AG10803 (cell line): ENCODE measurements at places on chromosomes 12 and 14.

DNA sequence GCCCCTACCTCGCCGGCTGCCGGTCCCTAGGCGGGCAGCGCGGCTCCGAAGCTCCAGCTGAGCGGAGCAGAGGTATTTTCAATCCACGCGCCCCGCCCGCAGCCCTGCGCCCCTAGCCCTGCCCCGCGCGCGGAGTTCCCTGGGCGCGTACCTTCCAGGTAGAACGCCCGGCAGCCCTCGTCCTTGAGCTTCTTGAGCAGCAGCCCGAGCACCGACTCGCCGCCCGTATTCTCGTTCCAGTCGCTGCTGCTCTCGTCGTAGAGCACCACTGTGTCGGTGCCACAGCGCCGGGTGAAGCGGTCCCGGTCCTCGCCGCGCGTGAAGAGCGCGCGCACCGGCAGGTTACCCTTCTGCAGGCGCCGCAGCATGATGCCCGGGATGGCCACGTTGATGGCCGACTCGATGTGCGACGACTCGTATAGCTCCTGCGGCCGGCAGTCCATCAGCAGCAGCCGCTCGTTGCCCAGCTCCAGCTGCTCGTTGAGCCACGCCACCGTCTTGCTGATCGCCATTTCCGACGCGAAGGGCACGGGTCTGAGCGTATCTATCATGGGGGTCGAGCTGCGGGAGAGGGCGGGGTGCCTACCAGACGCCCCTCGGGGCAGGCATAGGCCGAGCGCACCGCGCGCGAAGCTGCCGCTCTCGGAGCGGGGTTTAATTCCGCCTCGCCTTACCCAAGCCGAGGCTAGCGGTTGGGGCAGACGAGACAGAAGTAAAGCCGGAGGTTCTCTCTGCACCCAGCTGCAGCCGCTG lies 636 bp downstream of the DUSP6 start:
- peak; percentile 52 for DNase-seq

- no peak for DNase-seq
Measured at GRCh38 chr12:32030676-32031075, 71.5 kb downstream of the RESF1 start.

GRCh38 chr12:47845081-47845480 lies 25.4 kb upstream of the HDAC7 start:
- DNase-seq = no peak

DNA sequence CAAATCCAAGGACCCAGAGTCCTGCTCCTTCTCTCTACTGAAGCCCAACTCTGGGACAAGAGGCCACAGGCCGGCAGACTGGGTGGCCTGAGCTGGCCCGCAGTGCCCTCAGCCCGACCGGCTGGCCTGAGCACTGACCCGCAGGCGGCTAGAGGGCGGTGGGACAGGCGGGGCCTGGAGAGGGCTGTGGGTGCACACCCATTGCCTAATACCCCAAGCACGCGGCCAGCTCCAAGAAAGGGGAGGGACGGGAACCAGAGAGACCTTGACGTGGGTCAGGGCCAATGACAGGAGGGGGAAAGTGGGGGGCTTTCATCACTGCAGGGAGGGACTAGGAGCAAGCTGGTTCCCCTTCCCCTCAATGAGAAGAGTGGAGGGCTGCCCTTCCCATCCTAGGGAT lies 2.0 kb upstream of the WNT10B start:
- no peak for DNase-seq

- no peak for DNase-seq
Measured at GRCh38 chr12:124395284-124395752, 100.4 kb downstream of the RFLNA start.

DNA sequence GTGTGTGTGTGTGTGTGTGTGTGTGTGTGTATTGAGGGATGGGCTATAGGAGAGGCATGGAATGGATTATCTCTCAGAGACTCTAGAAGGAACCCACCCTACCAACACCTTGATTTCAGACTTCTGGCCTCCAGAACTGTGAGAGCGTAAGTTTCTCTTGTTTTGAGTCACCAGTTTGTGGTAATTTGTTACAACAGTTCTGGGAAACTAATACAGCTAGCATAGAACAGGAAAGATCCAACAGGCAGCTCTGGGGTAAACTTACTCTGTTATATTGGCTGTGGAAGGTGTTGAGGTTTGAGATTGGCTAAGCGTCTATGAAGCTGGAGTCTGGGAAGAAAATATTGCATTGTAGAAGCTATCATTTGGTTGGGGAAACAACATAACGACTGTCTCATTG lies 334.3 kb downstream of the AACS start:
- no peak for DNase-seq

DNA sequence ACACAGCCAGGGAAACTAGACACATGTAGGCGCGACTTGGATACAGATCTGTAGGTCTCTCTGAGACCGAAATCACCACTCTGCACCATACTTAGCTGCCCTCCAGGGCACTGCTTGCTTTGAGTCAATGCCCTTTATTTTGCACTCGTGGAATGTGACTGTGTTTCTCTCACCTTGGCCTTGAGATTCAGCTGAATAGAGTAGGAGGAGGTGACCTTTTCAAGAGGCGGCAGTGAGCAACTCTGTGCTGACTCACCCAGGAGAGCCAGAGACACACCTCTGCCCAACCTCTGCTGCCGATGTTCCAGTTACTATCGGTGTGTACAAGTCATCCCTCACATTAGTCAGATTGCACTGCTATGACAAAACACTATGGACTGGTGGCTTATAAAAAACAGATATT lies 583.4 kb downstream of the VRK1 start:
- no peak for DNase-seq

DNA sequence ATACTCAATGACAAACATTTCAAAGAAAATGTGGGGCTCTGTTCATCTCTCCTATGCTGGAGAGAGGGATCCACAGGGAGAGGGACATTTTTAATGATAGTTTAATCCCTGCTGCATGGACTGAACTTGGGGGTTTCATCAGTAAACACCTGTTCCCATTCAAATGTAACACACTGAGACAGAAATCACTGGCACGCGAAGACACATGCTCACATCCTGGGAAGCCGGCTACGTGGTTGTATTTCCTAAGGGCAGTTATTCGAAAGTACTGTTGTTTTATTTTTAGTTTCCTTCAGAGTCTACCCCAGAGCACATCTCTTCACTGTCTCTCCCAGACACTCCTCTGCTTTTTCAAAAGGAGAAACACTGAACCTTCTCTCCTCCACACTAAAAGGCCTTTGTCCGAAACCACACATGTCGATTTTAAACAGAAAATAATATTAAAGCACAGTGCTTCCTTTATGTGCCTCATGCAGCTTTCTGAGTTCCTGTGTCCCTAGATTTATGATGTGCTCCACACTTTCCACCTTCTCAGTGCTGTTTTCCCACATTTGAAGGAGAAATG lies 52.8 kb downstream of the PTHLH start:
- DNase-seq = no peak

- no peak for DNase-seq
Measured at GRCh38 chr14:50676814-50677516, 8.9 kb upstream of the SAV1 start.

- DNase-seq = no peak
Measured at GRCh38 chr12:71935594-71935993, 3.1 kb upstream of the TPH2 start.

- no peak for DNase-seq
Measured at GRCh38 chr12:116027551-116027821, 250.0 kb downstream of the MED13L start.

GRCh38 chr12:128312661-128313060 lies 45.7 kb downstream of the TMEM132C start:
- DNase-seq = no peak

DNA sequence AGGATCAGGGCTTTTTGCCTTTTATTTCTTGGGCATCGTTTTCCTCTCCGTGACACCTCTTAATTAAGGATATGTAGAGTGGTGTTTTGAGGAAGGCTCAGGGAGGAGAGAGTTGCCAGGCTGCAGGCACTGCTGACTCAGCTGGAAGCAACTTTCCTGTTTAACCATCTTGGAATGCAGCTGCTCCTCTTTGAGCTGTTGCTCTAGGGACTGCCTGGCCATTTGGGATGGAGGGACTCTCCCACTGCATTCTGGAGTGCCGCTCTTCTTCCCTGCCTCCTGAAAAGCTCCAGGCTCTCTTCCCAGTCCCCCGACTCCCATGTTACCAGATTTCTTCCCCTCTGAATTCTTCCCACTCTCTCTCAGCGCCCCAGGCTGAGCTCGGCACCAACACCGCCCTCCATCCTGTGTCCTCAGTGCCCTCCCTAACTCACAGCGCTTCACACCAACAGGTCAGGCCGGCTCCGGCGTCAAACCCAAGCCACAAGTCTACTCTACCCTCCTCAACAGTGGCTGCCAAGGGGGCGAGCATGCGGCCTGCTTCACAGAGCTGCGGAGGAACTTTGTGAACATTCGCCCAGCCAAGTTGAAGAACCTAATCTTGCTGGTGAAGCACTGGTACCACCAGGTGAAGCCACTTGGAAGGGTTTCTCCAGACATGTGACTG lies 5.9 kb downstream of the OAS3 start:
- no peak for DNase-seq

DNA sequence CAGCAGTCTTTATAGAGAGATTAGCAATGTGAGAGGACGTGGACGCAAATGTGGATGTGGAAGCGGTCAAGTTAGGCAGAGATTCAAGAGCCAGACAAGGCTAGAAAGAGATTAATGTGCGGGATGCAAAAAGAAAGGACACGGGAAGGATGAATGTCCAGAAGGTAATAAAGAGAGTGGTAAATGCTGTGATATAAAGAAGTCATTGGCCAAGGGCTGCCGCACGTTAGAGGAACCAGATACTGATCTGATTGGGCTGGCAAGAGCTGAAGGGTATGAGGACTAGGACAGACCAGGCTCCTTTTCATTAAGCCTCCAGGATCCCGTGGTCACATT lies 59.5 kb downstream of the DHRS2 start:
- DNase-seq = peak; percentile 12

GRCh38 chr14:37428954-37429353 lies 166.1 kb downstream of the FOXA1 start:
- DNase-seq = no peak

GRCh38 chr12:80411787-80412186 lies 32.2 kb upstream of the PTPRQ start:
- DNase-seq = no peak

GRCh38 chr14:53634793-53635192 lies 321.8 kb downstream of the BMP4 start:
- no peak for DNase-seq

DNA sequence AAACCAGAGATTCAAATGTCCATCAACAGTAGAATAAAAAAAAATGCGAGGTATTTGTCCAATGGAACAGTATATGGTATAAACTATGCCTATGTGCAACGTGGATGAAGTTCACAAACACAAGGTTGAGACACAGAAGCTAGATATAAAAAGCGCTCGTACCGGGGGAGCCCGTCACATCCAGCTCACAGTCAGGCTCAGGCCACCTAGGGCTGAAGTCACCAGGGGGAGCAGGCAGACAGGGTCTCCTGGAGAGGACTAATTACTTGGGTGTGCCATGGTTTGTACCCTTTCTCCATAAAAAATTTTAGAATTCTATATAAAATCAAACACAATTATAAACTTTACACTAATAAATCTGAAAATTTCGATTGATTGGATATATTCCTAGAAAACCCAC lies 13.6 kb downstream of the AHNAK2 start:
- DNase-seq = no peak

GRCh38 chr14:100176811-100177327 lies 17.4 kb upstream of the DEGS2 start:
- DNase-seq = no peak

GRCh38 chr12:1760566-1761382 lies 59.6 kb upstream of the LRTM2 start:
- DNase-seq = peak; percentile 53

- no peak for DNase-seq
Measured at GRCh38 chr14:102275866-102276265, 29.1 kb downstream of the MOK start.

- DNase-seq = peak; percentile 7
Measured at GRCh38 chr14:85342858-85343607, 186.9 kb upstream of the FLRT2 start.

DNA sequence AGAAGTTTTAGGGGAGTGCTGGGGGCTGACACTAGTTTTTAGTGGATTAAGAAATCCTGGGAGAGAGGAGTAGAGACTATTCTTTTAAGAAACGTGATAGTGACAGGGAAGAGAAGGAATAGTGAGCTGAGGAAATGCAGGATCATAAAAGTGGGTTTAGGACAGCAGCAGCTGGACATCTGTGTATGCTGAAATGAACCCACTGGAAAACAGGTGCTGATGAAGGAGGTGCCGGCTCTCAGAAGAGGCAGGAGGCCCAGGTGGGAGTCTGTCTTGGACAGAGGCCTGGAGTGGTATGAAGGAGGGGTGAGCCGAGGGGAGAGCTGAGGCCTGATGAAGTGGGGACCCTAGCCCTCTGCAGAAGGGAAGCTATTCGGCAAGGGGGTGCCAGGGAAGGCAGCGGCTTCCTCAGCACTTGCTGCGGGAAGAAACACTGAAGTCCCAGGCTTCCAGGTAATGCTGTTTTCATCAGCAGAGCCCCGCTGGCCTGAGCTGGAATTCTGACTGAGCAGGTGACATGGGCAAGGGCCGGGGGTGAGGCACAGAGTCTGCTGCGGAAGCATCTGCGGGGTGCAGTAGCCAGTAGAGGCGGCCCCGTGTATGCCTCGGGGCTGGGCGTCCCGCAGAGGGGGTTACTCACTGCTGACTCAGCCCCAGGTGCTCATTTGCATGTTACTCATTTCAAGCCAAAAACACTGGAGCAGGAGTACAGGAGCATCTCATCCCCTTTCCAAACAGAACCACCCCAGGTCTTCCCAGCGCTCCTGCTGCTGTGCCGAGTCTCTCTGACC lies 89.7 kb downstream of the TMCC3 start:
- no peak for DNase-seq

DNA sequence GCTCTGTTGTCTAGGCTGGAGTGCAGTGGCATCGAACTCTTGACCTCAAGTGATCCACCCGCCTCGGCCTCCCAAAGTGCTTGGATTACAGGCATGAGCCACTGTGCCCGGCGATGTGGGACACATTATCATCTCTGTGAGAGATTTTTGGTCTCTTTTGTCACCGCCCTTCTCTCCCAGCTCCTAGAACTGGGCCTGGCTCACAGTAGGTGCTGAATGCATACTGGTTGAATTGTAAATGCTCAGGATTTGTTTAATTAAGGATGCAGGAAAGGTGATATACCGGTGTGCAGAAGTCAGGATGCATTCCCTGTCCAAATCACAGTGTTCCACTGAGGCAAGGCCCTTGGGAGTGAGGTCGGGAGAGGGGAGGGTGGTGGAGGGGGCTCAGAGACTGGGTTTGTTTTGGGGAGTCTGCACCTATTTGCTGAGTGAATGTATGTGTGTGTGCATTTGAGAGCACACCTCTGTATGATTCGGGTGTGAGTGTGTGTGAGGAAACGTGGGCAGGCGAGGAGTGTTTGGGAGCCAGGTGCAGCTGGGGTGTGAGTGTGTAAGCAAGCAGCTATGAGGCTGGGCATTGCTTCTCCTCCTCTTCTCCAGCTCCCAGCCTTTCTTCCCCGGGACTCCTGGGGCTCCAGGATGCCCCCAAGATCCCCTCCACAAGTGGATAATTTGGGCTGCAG lies 1.0 kb upstream of the KRT18 start:
- DNase-seq = no peak

GRCh38 chr12:94265966-94266745 lies 117.8 kb downstream of the PLXNC1 start:
- DNase-seq = peak; percentile 79

DNA sequence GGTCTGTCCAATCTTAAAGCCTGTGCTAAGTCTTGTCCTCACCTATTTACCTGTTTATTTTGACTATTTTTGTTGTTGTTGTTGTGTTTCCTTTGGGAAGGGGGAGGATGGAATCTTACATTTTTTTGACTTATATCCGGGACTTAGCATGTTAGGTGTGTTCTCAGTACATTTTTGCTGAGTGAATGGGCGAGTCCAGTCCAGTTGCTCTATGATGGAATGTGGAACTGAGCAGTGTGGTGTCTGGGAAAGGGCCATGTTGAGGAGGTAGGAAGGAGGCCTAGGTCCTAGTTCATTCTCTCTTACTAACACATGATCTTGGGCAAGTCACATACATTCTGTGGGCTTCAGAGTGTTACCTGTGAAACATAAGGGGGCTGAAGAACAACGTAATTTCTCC lies 80.9 kb upstream of the SLC38A2 start:
- no peak for DNase-seq
